ENCODE measurements at places on chromosomes 3 and 15.
A peak's percentile ranks its signal among the peaks of the same experiment; 100 is the strongest.

DNA sequence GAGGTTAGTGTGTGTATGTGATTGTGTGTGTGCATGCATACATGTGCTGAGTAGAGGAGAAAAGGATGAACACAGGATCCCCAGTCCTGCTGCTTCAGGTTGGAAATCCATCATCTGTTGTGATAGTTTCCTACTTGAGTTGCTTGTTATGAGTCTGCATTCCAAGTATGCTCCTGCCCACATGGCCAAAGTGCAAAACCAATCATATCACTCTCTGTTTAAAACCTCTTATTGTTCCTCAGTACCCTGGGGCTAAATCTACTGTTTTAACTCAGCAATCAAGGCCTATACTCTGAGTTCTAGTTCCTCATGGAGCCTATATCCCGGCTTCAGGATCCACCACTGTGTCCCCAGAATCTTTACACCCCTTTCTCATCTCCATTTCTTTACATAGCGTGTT, 139.9 kb upstream of the TLE3 start:
- DNase-seq = no peak

DNA sequence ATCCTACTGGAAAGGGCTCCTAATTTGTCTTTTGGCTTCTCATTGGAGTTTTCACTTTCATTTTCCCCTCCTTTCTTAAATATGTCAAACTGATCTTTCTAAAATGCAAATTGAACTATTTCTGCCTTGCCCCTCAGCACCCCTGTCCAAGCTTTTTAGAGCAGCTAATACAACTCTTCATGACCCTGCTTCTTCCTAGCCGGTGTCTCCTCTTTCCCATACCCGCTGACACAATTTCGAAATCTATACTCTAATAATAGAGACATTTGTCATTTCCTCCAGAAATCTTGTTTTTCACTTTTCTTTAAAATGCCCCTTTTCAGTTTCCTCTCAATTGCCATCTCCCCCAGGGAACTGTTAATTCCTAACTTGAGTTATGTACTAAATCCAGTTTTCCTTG, 2.9 kb upstream of the EPHA3 start:
- no peak for DNase-seq

GRCh38 chr3:123779655-123780231, 104.4 kb downstream of the MYLK start:
- no peak for DNase-seq

GRCh38 chr15:99343881-99344551, 92.7 kb downstream of the LRRC28 start:
- no peak for DNase-seq

- no peak for DNase-seq
These were observed 48.0 kb downstream of the ARNT2 start for GRCh38 chr15:80452166-80452565.

- no peak for DNase-seq
These were observed 583.8 kb upstream of the ZNF717 start for GRCh38 chr3:76369170-76369569.

DNA sequence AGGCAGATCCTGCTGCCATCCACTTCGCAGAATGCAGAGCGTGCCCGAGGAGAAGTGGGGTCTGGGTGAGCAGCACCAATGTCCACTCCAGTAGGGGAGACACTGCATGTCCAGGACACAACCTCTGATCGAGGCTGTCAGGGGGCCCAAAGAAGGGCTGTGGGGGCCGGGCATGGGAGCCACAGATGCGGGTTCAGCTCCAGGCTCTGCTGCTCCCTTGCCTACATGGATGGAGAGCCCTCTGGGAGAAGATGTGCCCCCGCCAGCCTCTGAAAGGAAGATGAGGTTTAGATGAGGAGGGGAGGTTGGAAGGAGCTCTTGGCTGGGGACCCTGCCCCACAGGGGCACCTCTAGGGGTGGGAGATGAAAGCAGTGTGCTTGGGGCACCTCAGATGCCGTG, 75.4 kb downstream of the KLF13 start:
- no peak for DNase-seq

GRCh38 chr15:27486683-27487647, 516.0 kb downstream of the GABRG3 start:
- DNase-seq = no peak

- no peak for DNase-seq
These were observed 1.1 kb upstream of the FBLN2 start for GRCh38 chr3:13547591-13548371.

DNA sequence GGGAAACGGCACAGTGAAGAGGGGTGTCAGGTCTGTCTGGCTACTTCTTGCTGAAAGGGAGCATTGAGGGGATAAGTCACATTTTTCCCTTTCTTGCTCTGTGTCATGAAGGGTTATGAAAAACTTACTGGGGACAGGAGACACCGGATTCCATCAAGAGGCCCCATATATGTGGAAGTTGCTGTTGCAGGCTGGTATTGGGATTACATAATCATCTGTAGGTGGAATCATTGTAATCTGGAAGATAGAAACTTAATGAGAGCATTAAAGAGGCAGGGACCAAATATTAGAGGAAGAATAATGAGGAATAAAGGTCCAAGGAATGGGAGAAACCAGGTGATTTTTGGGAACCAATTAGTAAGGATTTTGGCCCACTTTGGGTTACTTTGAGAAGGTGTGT, 4.2 kb upstream of the TCAIM start:
- no peak for DNase-seq

GRCh38 chr15:99953886-99954285, 220.6 kb upstream of the LYSMD4 start:
- no peak for DNase-seq

DNA sequence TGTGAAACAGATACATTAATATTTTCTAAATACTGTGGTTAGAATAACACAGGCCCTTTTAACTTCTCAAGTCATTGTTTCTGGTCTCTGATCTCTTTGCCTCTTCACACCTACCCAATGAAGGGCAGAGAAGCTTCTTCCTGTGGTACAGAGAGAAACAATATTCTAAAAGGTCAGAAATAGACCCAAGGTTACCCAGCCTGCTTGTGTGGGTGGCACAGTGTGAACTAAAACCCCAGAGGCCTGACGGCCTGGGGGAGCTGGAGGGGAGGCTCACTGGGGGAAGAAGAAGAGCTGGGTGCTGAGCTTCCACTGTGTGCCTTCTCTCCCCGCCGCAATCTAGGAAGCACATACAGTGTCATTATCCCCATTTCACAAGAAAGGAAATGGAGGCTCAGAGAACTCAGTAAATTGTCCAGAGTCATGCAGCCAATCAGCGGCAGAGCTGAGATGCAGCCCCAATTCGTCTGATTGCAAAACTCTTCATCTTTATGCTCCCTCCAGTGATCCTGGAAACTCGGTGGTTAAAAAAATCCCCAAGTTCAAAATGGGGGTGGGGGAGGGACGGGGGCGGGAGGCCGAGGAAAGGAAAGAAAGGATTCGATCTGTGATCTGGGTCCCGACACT, 64.1 kb upstream of the HEG1 start:
- DNase-seq = no peak

GRCh38 chr3:32229565-32229964, 8.9 kb upstream of the CMTM8 start:
- no peak for DNase-seq

GRCh38 chr3:176767385-176767784, 429.9 kb downstream of the TBL1XR1 start:
- DNase-seq = no peak

DNA sequence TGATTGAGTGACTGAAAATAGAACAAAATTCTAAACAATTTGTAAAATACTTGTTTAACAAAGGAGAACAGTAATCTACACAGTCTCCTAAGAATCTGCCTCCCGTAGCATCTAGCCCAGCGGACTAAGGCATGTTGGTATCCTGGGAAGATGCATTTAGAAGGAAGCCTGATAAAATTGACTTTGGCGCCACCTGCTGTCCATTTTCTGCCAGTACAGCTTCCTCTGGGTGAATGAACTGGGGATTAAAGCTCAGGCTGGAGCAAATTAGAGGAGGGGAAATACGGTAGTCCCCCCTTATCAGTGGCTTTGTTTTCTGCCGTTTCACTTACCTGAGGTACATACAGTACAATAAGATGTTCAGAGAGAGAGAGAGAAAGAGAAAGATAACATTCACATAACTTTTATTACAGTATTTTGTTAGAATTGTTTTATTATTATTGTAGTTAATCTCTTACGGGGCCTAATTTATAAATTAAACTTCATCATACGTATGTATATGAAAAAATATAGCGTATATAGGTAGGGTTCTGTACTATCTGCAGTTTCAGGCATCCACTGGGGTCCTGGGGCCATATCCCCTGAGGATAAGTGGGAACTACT, 191.6 kb downstream of the GAP43 start:
- DNase-seq = peak; percentile 85

- no peak for DNase-seq
These were observed 15.6 kb upstream of the ARPP19 start for GRCh38 chr15:52584414-52584813.

- no peak for DNase-seq
These were observed 513.4 kb downstream of the ZNF385D start for GRCh38 chr3:21237638-21238037.

- DNase-seq = no peak
These were observed 14.0 kb upstream of the ZCWPW2 start for GRCh38 chr3:28334552-28334951.

GRCh38 chr15:59406446-59406845, 31.5 kb upstream of the FAM81A start:
- no peak for DNase-seq
